Esophagus muscularis mucosa (tissue), 4 donors: ENCODE measurements at places on chromosomes 1 and 21. TPM values are rescaled to one million over a fixed set of nuclear protein-coding genes. Genes with fewer than 3 reads are reported as not detected.

GRCh38 chr1:35454176-35454575 lies 103.0 kb downstream of the KIAA0319L start:
- DNase-seq: no peak
- H3K27me3 ChIP-seq: no peaks in the 10 kb centered on the region
- H3K36me3 ChIP-seq: peaks cover 71% of the 10 kb centered on the region

DNA sequence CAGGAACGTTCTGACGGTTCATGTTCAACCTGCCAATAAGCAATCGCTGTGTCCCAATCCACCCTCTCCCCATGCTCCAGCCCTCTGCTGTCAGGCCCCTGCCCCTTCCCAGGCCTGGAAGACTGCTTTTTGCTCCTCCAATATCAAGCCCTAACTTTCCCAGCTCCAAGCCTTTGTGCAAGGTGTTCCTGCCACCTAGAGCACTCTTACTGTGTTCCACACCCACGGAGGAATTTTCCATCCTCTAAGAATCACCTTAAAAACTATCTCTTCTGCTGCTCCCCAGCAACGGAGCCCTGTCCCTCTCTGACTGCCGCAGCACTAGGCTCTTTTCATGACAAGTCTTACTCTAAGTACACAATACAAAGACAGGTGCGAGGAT lies 657.9 kb downstream of the AJAP1 start:
- no peak overlapping the region for H3K27ac ChIP-seq
- no peak overlapping the region for H3K4me3 ChIP-seq
- no peak for DNase-seq
- no peaks in the 10 kb centered on the region for H3K36me3 ChIP-seq

- no peaks in the 10 kb centered on the region for H3K27me3 ChIP-seq
- no peak overlapping the region for H3K27ac ChIP-seq
- H3K4me3 ChIP-seq: no peak overlapping the region
- H3K4me1 ChIP-seq: no peaks in the 10 kb centered on the region
- peaks cover 1% of the 10 kb centered on the region for H3K36me3 ChIP-seq
These were observed 131.9 kb downstream of the LIPI start for GRCh38 chr21:14078746-14079375.

DNA sequence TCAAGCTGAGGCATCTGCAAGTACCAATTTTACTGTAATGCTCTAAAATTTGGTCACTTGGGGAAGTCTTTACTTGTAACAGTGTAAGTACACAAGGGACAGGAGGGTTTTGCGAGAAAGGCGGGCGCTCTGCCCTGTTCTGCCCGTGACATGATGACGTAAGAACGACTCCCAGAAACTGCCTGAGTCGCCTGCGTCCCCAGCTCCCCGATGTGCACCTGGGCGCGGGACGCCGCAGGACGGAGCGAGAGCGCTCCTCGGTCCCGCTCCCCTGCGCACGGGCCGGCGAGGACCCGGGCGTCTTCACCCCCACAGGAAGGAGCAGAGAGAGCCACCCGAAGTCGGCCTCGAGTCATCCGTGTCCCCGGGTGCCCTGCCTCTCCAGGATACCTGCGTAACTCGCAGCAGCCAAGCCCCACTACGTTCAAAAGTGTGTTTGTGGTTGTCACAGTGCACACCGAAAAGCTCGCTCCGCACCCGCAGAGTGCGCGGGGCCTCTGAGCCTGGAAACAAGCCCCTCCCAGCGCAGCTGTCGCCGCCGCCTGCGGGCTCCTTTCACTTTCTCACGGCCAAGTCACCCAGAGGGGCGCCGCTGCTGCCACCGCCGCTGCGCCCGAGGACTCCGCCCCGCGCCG lies 3.3 kb upstream of the ZBTB18 start:
- peaks cover 37% of the 10 kb centered on the region for H3K4me1 ChIP-seq
- H3K27ac ChIP-seq: peak overlapping the region; percentile 96
- peak overlapping the region; percentile 83 for H3K4me3 ChIP-seq
- no peaks in the 10 kb centered on the region for H3K36me3 ChIP-seq
- no peaks in the 10 kb centered on the region for H3K27me3 ChIP-seq

DNA sequence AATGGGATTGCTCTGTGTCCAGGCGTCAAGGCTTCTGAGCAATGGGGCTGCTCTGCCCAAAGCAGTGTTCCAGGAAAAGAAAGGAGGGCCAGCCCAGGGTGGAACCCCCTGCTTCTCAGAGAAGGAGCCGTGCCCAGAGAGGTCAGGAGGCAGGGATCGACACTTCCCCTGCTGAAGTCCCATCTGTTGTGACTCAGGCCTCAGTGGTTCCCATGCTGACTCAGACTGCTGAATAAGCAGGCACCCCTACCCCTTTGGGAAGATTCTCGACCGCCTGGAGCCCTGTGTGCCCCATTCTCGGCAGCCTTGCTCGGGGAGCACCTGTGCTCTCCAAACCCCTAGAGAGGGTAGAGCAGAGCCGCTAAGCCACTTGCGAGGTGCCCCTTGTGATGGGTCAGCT lies 23.9 kb downstream of the PKP1 start:
- H3K27me3 ChIP-seq: no peaks in the 10 kb centered on the region
- no peak overlapping the region for H3K4me3 ChIP-seq
- no peak for DNase-seq
- H3K36me3 ChIP-seq: no peaks in the 10 kb centered on the region
- no peak overlapping the region for H3K27ac ChIP-seq

DNA sequence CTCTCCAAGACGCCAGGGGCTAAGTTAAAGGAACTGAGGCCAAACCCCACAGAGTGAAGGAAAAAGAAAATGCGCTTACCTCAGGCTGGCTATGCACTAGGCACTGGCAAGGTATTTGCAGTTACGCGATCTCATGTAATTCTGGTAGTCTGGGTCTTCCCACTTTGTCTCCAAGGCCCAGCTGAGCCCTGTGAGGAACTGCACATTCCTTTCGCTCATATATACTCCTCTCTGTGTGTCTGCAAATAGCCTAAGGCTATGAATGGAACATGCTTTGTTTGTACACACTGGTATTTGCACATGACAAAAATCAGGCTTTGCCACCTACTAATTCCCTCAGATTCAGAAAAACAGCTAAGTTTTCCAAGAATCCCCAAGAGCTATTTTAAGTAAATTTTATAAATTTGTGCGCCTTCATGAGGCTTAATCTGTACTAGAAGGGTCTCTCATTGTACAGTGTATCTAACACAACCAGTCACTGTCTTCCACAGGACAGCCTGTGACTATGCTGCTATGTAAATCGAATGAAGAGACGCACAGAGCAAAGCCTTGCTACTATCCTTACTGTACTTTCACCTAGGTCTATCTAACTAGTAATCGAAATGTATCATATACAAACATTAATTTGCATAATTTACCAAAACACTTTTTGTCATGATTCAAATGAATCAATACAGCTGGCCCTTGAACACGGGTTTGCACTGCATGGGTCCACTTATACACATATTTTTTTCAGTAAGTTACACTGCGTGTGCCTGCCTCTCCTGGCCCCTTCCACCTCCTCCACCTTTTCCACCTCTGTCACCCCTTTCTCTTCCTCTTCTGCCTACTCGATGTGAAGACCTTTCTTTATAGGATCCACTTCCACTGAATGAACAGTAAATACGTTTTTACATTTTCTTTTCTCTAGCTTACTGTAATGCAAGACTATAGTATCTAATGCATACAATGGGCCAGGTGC lies 87.0 kb downstream of the SIPA1L2 start:
- H3K27me3 ChIP-seq: no peaks in the 10 kb centered on the region
- H3K4me1 ChIP-seq: peaks cover 33% of the 10 kb centered on the region
- H3K36me3 ChIP-seq: no peaks in the 10 kb centered on the region
- no peak overlapping the region for H3K27ac ChIP-seq
- no peak overlapping the region for H3K4me3 ChIP-seq

DNA sequence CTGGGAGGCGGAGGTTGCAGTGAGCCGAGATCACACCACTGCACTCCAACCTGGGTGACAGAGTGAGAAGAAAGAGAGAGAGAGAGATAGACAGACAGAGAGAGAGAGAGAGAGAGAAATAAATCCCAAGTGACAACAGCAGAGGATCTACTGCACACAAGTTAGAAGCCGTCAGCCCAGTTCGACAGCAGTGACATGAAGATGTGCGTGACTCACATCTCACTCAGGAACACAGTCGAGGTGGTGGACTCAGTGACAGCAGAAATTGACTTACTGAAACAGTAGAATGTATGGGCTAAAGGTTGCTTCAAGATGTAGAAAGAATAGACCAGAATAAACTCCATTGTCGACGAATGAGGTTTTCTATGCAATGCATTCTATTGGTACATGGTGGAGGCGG lies 77.0 kb upstream of the KRTAP19-8 start:
- H3K27ac ChIP-seq: no peak overlapping the region
- H3K4me3 ChIP-seq: no peak overlapping the region
- H3K36me3 ChIP-seq: no peaks in the 10 kb centered on the region
- H3K27me3 ChIP-seq: no peaks in the 10 kb centered on the region
- H3K4me1 ChIP-seq: no peaks in the 10 kb centered on the region

GRCh38 chr1:35442734-35443133 lies 114.5 kb downstream of the KIAA0319L start:
- peaks cover 50% of the 10 kb centered on the region for H3K36me3 ChIP-seq
- no peaks in the 10 kb centered on the region for H3K4me1 ChIP-seq
- H3K27me3 ChIP-seq: no peaks in the 10 kb centered on the region
- DNase-seq: peak; percentile 55

DNA sequence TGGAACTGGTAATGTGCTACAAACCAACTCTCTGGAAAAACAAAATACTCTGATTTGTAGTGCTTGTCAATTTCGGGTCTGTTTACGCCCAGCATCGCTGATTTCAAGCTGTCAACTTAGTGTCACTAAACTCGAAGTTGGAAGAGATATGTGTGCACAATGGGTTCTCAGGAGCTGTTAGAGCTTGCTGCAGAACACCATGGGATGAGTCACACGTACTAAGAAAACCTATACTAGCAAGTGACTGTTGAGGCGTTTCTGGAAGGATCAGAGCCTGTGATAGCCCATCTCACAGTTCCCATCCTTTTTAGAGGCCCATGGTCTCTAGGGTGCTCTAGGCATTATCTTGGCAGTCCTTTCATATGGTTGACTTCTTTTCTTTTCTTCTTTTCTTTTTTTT lies 14.3 kb downstream of the GMEB1 start:
- no peaks in the 10 kb centered on the region for H3K27me3 ChIP-seq
- H3K36me3 ChIP-seq: peaks cover 54% of the 10 kb centered on the region
- H3K4me1 ChIP-seq: no peaks in the 10 kb centered on the region

DNA sequence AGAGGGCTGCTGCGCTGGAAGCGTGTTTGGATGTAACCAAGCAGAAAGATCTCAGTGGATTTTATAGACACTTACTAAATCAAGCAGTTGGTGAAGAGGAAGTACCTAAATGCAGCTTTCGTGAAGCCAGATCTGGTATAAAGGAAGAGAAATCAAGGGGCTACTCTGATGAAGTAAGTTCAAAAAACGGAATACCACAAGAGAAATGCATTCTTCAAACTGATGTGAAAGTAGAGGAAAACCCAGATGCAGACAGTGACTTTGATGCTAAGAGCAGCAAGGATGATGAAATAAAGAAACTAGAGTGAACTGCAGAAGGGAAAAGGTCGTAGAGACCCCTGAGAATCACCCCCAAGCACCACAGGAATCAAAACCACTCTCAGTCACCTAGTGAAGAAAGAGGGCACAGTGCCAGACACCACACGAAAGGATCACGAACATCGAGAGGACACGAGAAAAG lies 40.8 kb upstream of the NEXN start:
- no peaks in the 10 kb centered on the region for H3K27me3 ChIP-seq
- no peaks in the 10 kb centered on the region for H3K36me3 ChIP-seq
- peaks cover 6% of the 10 kb centered on the region for H3K4me1 ChIP-seq

DNA sequence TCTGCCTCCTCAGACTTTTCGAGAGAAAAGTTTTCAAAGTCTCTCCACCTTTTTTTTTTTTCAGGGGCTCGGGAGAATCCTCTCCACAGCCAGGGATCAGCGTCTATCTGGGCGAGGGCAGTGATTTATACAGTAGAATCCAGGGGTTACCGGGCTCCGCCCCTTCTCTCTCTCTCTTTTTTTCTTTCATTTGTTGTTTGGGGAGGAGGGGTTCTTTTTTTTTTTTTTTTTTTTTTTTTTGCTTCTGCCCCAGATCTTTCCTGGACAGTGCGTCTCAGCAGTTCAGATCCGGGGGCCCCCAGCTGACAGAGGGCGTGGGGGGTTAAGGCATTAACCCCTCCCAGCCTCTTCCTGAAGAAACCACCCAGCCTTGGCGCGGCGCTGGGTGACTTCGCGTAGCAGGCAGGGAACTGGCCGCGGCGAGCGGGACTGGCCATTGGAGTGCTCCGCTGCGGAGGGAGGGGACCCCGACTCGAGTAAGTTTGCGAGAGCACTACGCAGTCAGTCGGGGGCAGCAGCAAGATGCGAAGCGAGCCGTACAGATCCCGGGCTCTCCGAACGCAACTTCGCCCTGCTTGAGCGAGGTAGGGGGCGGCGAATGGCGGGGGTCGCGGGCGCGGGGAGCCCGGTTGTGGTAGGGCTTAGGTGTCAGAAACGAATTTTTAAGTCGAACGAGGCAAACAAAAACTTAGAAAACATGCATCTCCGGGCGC lies at the start of gene S1PR1:
S1PR1 (plus strand) TSS at position 504 of the 713 bp plus-strand sequence. CDS start 1,966 bp downstream, outside the sequence.
- peak within 1 kb of the TSS; percentile 85 for H3K4me3 ChIP-seq
- peaks cover 27% of the 10 kb centered on the region for H3K4me1 ChIP-seq
- no peaks in the 10 kb centered on the region for H3K27me3 ChIP-seq
- DNase-seq: no peak
- peak within 1 kb of the TSS; percentile 82 for H3K27ac ChIP-seq

- H3K4me1 ChIP-seq: peaks cover 15% of the 10 kb centered on the region
- no peaks in the 10 kb centered on the region for H3K27me3 ChIP-seq
- peak overlapping the region; percentile 30 for H3K27ac ChIP-seq
These were observed 15.5 kb downstream of the IFNGR2 start for GRCh38 chr21:33418691-33419090.

DNA sequence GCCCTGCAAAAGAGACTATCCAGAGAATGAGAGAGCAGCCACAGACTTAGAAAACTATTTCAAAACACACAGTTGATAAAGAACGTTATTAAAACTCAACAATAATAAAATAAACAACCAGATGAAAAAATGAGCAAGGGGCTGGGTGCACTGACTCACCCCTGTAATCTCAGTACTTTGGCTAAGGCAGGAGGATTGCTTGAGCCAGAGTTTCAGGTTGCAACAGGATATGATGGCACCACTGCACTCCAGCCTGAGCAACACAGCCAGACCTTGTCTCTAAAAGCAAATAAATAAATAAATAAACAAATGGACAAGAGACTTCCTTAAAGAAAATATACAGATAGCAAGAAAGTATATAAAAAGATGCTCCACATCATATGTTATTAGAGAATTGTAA lies 144.6 kb downstream of the LRRIQ3 start:
- no peaks in the 10 kb centered on the region for H3K36me3 ChIP-seq
- H3K27me3 ChIP-seq: no peaks in the 10 kb centered on the region
- H3K27ac ChIP-seq: no peak overlapping the region
- no peak overlapping the region for H3K4me3 ChIP-seq

DNA sequence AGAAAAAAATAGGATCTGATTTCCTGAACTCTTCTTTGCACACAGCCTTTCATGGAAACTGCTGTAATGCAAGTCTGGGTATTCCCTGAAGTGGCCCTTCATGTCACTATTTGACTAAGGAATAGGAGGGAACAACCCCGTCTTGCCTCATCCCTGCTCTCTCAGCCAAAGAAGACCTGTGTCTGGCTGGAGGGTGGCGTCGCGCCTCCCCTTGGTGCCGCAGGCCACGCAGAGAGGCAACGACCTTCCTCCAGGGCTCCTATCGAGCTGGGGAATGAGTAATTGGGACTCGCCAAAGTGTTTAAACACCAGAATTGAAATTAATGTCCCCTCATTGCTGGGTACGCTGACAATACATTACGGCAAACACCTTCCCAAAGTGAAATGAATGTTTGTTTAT lies 129.8 kb downstream of the PBX1 start:
- H3K4me1 ChIP-seq: peaks cover 51% of the 10 kb centered on the region
- H3K27me3 ChIP-seq: no peaks in the 10 kb centered on the region
- no peak overlapping the region for H3K27ac ChIP-seq
- H3K4me3 ChIP-seq: no peak overlapping the region
- no peak for DNase-seq

Gene FAAH
- 10.6 TPM for total RNA-seq

Gene KIF17
- total RNA-seq: 7.3 TPM

Gene SLAMF7
- total RNA-seq: 0.52 TPM

Gene BRDT
- not detected for total RNA-seq

Gene YBX1
- 889 TPM for total RNA-seq

Gene SLC45A3
- 0.97 TPM for total RNA-seq

Gene MRPS6
- 19.5 TPM for total RNA-seq

Gene TAS1R1
- total RNA-seq: not detected
